ENCODE measurements at places on chromosomes 4 and X. TPM values are rescaled to one million over a fixed set of nuclear protein-coding genes. Genes with fewer than 3 reads are reported as not detected.

Gene PTPN13
- total RNA-seq: 66.3 TPM

- no peak overlapping the region for H3K4me3 ChIP-seq
- no peaks in the 10 kb centered on the region for H3K27me3 ChIP-seq
- H3K27ac ChIP-seq: no peak overlapping the region
- H3K36me3 ChIP-seq: no peaks in the 10 kb centered on the region
- DNase-seq: no peak
Observed at GRCh38 chr4:48795108-48795507, 15.0 kb upstream of the FRYL start.

DNA sequence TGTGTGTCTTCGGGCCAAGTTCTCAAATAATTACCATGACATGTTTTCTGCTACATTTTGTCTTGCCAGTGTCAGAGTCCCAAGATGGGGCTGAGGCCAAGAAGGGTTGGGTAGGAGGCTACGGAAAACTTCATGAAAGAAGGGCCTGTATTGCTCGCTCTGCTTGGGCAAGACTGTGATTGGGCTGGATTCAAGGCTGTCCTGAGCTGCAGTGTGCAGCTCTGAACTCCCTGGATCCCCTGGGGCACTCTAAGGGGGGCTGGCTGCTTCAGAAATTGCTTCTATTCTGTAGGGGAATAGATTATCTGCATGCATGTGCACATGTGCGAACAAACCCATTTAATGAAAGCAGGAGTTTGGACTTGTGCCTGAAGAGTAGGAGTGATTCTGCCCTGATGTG, 13.6 kb downstream of the TSPAN6 start:
- H3K4me3 ChIP-seq: no peak overlapping the region
- no peaks in the 10 kb centered on the region for H3K4me1 ChIP-seq
- no peaks in the 10 kb centered on the region for H3K36me3 ChIP-seq

Gene SSX4
- not detected for total RNA-seq

DNA sequence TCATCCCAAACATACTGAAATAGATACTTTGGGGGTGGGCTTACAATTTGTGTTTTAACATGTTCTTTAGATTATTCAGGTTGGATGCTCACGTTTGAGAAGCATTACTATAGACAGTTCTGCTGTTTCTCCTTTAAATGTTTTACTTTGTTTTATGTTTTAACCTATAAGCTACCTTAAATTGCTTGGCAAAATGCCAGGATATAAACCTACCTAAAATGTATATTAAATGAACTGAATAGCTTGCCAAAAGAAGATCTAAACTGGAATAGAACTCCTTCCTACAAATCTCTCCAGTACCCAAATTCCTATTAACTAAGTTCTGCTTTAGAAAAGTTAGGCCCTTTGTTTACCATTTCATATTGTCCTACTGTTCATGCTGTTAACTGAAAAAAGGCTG, 124.4 kb downstream of the TBX22 start:
- H3K4me1 ChIP-seq: no peaks in the 10 kb centered on the region
- H3K27ac ChIP-seq: no peak overlapping the region
- H3K4me3 ChIP-seq: no peak overlapping the region
